G401 (cell line): ENCODE measurements at places on chromosomes 7 and 10.

- no peak for DNase-seq
Measured at GRCh38 chr10:53115660-53116059, 343.1 kb upstream of the MBL2 start.

DNA sequence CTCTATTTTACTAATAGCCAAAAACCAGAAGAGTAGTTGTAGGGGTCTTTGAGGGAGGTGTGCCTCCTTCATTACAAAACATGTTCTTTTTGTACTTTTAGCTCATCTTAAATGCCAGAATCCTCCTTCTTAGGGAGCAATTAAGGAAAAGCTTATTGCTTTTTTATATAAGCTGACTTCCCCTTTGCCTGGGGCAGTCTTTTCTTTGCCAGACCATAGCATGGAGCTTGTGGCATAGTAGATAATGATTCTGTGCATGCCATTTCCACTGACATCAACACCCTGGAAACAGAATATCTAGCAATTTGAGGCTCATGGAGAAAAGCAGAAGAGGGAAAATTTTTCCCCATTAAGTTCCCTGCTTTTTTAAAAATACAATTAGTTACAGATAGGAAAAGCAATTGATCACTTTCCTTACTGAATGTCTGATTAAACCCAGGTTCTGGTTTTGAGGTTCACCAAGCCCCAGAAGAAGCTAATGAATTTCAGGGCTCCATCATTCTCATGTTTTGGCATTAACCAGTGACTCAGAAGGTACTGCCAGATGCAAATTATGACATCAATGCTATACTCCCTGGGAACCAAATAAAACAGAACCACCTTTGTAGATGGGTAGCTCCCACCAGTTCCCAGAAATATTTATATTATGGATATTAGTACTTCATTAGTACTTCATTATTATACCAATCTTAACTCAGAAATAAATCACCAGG, 410.6 kb downstream of the KCNMA1 start:
- DNase-seq, result no peak

GRCh38 chr10:6011558-6011957, 34.2 kb upstream of the IL15RA start:
- DNase-seq, result no peak

DNA sequence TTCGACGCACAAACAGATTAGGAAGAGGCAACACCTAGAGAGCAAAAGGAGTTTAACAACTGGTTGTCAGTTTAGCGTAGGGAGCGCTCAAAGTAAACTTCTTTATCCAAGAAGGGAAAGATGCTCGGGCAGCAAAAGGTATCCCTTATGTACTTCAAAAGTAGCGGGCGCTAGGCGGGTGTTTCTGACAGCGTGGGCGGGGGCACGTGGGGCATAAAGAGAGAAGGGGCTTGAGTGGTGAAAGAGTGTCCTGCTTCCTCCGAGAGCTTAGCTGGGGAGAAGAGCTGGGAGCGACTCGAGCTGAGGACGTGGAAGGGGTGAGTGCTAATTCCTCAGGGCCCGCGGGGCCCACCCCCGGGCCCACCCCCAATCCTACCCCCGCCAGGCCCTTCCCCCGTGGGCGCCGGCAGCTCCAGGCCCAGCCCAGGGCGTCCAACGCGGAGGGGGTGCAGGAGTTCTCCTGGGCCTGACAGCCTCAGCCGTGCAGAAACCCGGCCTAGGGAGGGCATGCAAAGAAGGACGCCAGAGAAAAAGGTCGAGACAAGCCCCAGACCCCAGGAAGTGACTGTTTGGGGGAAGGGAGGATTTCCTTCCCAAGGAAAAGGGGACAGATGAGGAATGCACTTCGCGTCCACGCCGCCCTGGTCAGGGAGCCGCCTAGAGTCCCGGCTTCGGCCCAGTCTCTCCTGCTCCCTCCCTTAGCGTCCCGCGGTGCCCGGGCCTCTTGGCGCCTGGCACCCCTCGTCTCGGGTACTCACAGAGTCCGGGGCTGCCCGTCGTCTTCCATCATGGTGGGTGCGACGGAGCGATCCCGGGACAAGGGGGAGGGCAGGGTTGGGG, 868 bp downstream of the TIAL1 start:
- DNase-seq, result peak; percentile 23

DNA sequence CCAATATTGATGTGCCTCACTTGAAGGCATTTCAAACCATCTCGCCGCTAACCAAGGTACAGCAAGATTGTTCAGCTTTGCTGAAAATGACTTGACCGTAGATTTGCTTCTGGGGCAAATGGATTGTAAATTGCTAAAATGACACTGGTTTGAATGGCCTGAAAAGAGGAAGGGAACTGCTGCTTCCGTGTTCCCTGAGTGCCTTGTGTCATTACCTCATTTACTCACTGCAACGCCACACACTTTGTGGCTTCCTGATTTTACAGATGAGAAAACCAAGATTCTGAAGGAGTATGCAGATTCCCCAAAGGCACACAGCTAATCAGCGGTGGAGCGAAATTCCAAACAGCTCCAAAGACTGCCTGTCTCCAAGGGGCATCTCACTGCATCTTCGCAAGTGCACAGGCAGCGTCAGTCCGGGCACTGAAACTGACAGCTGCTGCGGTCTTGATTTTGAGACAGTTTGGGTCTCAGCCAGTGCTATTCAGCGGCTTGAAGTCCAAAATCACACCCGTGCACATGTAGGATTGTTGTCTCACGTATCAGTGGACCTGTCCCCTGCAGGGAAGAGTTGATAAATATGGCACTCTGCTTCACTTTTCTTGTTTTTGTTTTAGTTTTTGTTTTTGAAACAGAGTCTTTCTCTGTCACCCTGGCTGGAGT, 290.9 kb downstream of the DPP6 start:
- DNase-seq, result peak; percentile 39

- peak; percentile 73 for DNase-seq
Measured at GRCh38 chr7:117014673-117015133, 61.4 kb downstream of the ST7 start.

GRCh38 chr7:42574685-42575084, 337.2 kb downstream of the C7orf25 start:
- no peak for DNase-seq

DNA sequence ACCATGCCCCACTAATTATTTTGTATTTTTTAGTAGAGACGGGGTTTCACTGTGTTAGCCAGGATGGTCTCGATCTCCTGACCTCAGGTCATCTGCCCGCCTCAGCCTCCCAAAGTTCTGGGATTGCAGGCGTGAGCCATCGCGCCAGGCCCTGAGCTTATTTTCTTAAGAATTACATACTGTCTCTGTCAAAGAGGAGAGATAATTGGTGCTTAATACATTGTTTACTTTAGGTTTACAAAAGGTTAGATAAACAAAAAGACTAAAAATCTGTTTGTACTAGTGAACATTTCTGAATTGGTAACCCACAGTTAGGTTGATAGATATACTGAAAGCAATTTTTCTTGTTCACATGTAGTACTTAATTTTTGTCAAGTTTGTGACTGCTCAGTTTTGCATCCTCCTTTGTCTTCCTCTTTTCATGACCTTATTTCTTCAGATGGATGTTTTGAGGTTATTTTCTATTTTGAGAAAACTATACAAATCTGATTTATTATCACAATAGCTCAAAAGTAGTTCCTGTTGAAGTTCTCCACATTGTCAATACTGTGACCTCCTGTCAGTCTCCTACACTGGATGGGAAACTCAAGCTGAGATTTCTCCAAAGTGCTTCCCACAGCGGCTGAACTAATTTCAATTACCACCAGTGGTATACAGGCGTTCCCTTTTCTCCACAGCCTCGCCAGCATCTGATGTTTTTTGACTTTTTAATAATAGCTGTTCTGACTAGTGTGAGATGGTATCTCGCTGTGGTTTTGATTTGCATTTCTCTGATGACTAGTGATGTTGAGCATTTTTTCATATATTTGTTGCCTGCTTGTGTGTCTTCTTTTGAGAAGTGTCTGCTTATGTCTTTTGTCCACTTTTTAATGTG, 22.5 kb downstream of the HHEX start:
- DNase-seq, result no peak

- DNase-seq, result no peak
Measured at GRCh38 chr10:129411393-129411705, 55.7 kb upstream of the MGMT start.

DNA sequence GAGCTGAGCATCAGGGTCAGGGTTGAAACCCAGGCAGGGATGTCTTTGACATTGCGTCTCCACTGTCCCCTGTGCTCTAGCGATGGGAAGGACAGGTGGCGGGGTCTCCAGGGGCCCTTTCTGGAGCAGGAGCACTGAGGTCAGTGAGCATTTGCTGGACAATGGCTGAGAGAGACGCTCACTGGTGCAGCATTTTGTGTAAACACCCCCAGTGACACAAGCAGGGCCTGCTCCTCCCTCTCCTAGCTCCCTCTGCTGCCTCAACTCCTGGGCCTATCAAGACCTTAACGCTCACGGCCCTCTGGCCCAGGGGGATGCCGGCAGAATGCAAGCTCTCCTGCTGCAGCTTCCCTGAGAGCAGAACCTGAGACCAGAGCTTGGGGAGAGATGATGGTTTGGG, 17.4 kb upstream of the INMT start:
- DNase-seq, result no peak

- DNase-seq, result no peak
Measured at GRCh38 chr10:78267598-78267997, 233.9 kb downstream of the RPS24 start.

- no peak for DNase-seq
Measured at GRCh38 chr7:39127058-39127457, 149.3 kb downstream of the POU6F2 start.

DNA sequence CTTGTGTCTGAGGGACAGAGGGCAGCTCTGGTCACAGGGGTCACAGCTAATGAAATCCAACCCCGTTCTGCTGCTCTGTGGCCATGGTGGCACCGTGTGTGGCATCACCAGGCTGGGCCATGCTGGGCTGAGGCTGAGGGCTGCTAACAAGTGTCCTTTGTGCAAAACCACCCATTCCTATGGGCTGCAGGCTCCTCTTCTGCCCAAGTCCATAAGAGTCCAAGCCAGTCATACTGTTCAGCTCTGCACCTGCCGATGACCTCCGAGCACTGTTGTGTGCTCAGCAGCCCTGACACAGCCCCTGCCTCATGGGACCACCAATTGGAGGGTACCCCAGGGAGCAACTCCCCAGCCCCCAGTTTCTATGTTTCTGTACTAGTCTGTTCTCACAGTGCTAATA, 133.1 kb downstream of the WDR11 start:
- no peak for DNase-seq

GRCh38 chr7:82305347-82306005, 138.1 kb downstream of the CACNA2D1 start:
- no peak for DNase-seq
